ENCODE measurements at places on chromosomes 2 and 18.

DNA sequence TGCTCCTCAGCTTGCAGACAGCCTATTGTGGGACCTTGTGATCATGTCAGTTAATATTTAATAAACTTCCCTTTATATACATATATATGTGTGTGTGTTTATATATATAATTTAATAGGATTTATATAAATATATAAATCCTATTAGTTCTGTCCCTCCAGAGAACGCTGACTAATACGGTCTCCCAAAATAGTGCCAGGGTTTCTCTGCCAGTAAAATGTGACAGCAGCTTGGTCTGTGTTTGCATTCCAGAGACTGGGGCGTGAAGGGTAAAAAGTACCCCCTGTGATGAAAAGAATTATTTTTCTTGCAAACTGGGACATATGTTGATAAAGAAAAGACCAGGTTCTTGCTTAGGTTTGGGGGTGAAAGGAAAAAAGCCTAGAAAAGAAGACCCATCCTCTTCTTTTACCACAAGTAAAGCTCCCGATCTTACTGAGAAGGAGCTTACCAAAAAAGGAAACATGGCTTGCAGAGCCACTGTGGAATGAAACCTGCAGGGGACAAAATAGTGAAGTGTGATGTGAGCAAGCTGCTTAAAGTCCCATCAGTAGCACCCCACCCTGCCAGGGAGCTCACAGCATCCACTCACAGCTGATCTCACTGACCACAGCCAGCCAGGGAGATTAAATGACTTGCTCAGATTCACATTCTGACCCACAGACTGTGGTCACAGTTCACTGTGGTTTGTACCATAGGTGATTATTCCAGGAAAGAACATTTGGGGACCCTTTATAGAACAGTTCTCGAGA is 110.9 kb upstream of the RMP24 start:
- DNase-seq = no peak

DNA sequence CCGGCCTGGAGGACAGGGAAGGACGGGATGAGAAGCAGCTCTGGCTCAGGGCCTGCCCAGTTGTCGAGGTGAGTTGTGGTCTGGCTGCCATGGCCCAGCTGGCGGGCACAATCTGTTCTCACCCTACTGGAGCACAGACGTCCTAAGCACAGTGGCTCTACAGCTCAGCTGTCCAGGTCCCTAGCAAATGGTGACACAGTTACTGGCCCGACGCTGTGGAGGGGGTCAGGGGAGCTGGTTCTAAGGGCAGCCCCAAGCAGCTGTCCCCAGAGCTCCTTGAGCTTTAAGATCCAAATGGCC is 32.9 kb downstream of the KCNK3 start:
- no peak for DNase-seq

- no peak for DNase-seq
Measured at GRCh38 chr2:176814740-176815367, 397.7 kb upstream of the HNRNPA3 start.

DNA sequence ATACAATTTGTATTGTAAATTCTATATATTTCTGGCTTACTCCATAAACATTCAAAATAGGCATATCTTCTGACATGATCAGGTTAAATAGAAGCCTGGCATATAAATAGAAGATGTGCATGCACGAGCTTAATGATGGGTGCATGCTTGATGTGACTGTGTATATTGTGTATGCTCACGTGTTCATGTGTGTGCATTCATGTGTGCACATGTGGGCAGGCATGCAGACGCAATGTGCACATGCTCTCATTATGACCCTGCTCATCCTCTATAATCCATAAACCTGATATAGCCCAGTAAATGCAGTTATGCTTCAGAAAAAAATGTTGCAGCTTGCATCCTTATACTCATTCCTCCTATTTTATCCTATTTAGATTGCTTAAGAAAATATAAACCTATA is 29.2 kb downstream of the RAB27B start:
- no peak for DNase-seq

DNA sequence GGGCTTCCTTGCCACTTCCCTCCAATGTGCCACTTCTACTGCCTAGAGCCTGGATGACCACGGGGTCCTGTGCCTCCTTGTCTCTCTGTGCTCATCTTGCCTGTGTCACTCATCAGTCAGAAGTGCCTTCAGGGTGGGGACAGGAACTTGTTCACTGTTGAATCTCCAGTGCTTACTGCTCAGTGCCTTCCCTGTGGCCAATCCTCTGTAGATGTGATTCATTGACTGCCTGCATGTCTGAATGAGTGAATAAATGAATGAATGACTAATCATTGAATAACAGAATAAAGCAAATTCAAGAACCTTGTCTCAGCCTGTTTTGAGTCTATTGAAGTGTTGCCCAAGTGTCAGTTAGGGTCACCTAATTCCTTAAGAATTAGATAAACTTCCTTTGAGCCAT is 42.3 kb upstream of the FAM136A start:
- no peak for DNase-seq

DNA sequence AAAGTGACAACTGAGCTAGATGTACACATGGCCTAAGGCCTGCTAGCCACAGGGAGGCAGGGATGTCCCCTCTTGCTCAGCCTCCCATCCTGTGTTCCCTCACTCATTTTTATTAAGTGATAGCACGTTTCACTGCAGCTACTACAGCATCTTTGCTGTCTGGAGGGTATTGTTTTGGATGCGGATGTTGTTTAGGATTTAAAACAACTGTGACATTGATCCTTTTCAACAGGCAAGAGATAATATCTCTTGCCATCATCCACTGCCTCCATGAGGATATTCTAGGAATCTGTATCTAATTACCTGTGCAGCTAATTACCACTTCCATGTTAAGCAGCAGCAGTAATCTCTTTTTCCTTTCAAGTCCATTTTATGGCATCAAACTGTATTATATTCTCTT is 345.4 kb downstream of the PARD3B start:
- no peak for DNase-seq

GRCh38 chr18:29378651-29379136 is 1201.8 kb upstream of the CDH2 start:
- no peak for DNase-seq

DNA sequence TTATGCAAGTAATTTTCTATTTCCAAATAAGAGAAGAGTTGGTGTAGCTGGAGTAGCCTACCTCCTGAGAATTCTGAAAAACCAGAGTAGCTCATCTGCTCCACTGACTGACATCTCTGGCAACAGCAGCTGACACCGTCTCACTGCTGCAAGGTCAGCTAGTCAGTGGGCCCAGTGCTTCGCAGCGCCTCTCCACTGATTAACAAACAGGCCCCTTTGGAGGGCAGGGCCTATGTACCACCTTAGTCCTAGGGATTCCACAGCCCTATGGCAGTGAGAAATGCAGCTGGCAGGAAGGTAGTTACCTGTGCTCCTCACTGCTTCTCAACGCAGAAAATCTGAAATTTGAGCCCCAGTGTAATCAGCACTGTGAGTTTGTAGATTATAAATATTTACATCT is 97.5 kb downstream of the DLGAP1 start:
- DNase-seq = no peak

- no peak for DNase-seq
Measured at GRCh38 chr2:85753035-85753524, 711 bp upstream of the ATOH8 start.

DNA sequence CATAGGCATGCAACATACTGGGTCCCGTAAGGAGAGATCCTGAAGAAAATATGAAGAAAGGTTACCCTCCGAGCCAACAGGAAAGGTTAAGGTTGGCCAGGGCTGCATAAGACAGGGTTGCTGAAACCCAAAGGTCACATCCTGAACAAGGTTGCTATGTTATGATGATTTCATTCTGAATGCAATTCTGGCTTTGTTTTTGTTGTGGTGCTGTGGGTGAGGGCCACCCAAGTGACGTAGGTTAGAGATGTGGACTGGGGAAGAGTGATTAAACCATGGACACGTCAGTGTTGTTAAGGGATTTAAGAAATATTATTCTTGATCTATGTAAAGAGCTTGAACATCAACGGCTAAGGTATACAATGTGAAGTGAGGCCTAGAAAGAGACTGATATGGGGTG is 60.0 kb downstream of the ZEB2 start:
- DNase-seq = no peak

- no peak for DNase-seq
Measured at GRCh38 chr2:210324458-210324857, 9.5 kb upstream of the MYL1 start.
